ENCODE measurements at places on chromosomes 5 and 9. TPM values are rescaled to one million over a fixed set of nuclear protein-coding genes. Genes with fewer than 3 reads are reported as not detected.

The SPOUT1 gene
- 28.5 TPM for total RNA-seq

The CDKN2A gene
- total RNA-seq: not detected

The GAPVD1 gene
- total RNA-seq: 16.5 TPM

The RAI14 gene
- 94.8 TPM for total RNA-seq

The PCDHA9 gene
- 0.04 TPM for total RNA-seq

The ZNF883 gene
- total RNA-seq: 1.1 TPM

The ASS1 gene
- 16.7 TPM for total RNA-seq

The ADAMTS2 gene
- total RNA-seq: 0.09 TPM

The CAMK4 gene
- total RNA-seq: not detected

The PCDHGB1 gene
- total RNA-seq: 1.9 TPM

The FAM221B gene
- total RNA-seq: not detected

The CNOT6 gene
- 21.7 TPM for total RNA-seq

The GABRB2 gene
- not detected for total RNA-seq

Data from A549 treated with RU486 at 1 μM for 4 hours (cell line).